ENCODE measurements at places on chromosomes 3 and 15.

DNA sequence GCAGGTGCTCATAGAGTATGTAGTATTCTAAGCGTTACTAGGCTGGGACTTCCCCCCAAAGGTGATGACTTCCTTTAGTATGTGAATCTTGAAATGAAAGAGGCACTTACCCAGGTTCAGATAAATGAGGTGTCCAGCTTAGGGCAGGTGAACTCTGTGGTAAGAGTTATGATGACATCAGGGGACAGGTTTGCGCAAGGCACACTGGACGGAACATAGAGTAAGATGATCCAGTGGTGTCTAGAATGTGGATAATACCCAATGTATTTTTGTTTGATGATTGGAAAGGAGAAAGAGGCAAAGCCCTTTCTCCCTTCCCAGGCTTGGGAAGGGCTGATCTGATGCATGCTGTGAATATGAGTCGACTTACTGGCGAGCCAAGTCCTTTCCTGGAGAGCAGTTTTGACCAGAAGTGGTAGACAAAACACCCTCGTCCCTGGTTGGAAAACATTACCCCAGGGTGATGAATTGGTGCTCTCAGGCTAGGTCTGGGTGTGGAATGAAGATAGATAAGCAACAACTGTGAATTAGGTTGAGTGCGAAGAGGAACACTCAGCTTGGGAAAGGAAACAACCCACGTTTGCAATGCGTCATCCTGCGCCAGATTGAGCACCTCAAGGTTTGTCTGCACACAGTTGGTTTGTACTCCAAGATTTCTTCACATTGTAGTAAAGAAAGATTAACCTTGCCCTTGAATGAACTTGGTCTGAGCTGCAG, 124.2 kb downstream of the GHSR start:
- DNase-seq = no peak

GRCh38 chr15:81786776-81787175, 259.0 kb downstream of the MEX3B start:
- DNase-seq = no peak

DNA sequence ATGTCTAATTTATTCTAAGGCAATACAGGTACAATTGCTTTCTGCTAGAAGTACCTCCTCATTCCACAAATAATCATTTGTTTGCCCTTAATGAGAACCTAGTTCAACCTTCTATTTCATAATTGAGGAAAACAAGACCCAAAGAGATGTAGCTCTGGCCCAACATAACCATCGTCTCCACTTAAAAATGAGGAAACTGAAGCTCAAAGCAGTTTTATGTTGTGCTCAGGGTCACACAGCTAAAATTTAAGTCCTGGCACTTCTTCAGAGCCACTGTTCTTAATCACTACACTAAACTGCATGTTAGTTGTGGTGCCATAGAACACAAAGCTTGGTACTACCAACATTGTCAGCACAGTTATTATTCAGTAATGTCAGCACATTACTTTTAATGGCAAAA, 108.0 kb downstream of the SERPINI1 start:
- no peak for DNase-seq

DNA sequence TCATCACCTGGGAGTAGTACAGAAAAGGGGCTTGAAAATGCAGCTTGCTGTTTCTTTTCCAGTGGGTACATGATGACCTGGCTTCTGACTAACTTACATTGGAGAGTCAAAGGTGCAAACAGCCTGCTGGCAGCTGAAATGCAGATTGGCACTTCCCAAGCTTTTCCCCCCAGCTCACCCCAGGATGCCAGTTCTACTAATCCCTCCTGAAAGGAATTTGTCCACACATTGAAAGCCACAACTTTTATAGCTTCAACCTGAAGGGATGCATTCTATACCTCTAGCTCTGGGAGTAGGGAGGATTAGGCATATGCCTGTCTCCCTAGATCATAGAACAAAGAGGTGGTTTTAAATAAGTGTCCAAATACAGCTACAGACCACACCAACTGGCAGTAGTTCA, 281.7 kb downstream of the EFHB start:
- DNase-seq = no peak

DNA sequence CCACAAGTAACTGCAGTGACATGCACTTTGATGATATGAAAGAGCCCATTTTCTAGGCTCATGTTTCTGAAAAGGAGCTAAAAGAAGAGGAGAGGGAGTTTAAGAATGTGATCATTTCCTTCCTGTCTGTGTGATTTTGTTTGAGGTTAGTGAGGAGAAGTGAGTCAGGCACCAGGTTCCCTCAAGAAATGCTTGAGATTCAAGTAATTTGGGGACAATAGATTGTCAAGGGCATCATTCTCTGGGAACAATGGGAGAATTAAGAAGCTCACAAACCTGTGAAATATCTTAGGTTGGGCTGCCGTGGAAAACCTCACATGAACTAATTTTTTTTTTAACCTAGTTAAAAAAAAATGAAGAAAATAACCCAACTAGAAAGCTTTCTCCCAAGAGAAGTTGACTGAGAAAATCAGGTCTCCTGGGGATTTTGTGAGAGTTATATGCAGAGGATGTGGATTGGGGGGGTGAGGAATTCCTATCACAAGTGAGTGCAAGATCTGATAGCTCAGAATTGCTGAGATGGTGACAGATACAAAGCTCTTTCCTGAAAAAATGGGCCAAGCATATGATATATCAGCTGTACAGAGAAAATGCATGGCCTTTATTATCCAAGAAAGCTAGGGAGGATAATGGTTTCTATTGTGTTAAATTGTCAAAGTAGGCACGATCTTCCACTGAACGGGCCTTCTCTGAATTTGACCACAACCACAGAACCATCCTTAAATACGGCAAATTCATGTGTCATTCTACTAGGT, 203.3 kb downstream of the FEZF2 start:
- no peak for DNase-seq

- no peak for DNase-seq
Observed at GRCh38 chr3:158102242-158103080, 3.8 kb downstream of the SHOX2 start.

- no peak for DNase-seq
Observed at GRCh38 chr3:190040145-190040544, 80.6 kb downstream of the P3H2 start.

Measured in activated CD8-positive, alpha-beta memory T cell treated with anti-CD3 and anti-CD28 coated beads for 1 hour (primary cell).